ENCODE measurements at places on chromosomes 2 and 18. TPM values are rescaled to one million over a fixed set of nuclear protein-coding genes. Genes with fewer than 3 reads are reported as not detected.
A peak's percentile ranks its signal among the peaks of the same experiment; 100 is the strongest.

SIGLEC15 gene
- not detected for total RNA-seq

RRM2 gene
- total RNA-seq = 570 TPM

LYG1 gene
- 0.88 TPM for total RNA-seq

RBM45 gene
- 17.8 TPM for total RNA-seq

SCYGR4 gene
- total RNA-seq = not detected

- no peak for DNase-seq
These were observed 56.1 kb downstream of the ZC3H8 start for GRCh38 chr2:112198780-112199179.

- no peak for DNase-seq
These were observed 44.1 kb downstream of the CTIF start for GRCh38 chr18:48582946-48583345.

DNA sequence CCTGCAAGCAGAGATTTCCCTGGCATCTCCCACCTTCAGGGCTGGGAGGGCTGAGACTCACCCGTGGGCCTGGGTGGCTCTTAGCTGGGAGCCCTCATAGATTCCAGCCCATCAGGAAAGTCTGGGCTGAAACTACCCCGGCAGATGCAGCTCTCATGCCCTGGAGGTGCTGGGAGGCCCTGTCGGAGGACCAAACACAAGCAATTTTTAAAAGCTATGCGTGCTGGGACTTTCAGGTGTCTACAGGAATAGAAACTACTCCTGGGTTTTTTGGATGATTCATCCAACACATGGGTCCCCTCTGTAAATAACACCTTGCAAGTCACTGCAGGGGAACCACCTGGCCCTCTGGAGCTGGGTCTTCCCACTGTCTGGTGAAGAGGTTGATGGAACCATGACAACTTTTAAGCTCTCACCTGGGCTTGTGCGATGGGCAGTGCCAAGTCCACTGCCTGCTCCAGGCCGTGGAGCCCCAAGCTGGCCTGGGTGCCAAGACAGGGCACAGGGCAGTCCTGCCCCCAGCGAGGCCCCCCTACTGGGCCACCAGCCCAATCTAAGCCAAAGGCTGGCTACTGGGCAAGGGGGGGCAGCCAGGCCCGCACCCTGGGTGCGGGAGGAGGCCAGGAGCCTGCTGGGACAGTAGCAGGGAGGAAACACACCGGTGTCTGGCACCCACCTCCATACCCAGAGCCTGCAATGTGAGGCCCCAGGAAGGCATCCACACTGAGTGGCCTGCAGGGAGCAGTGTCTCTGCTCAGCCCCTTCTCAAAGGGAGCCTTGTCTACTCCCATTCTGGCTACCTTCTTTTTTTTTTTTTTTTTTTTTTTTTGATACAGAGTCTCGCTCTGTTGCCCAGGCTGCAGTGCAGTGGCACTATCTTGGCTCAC is 1.1 kb upstream of the GPR55 start:
- DNase-seq = no peak

- peak; percentile 29 for DNase-seq
These were observed 49.6 kb upstream of the ITSN2 start for GRCh38 chr2:24409700-24410556.

GRCh38 chr2:151523850-151524249 is 114.1 kb downstream of the RIF1 start:
- no peak for DNase-seq

DNA sequence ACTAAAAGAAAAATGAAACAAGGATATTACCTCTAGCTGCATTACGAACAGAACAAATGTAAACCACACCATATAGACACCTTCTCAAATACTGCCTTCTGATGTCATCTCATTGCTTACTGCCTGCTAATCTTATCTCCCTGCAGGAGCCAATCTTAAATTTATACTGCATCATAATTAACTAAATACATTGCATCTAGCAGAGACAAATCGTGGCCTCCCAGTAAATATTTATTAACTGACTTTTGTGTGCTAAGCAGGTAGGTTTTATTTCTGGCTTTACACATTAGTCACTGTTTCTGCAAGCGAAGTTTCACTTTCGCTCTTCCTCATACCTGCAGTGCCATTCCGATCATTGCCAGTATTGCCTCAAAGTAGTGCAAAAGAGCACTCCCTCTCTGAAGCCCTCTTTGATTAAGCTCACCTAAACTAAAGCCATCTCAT is 67.5 kb downstream of the SPATS2L start:
- peak; percentile 53 for DNase-seq

- DNase-seq = no peak
These were observed 85.5 kb downstream of the TGFA start for GRCh38 chr2:70467831-70468779.

DNA sequence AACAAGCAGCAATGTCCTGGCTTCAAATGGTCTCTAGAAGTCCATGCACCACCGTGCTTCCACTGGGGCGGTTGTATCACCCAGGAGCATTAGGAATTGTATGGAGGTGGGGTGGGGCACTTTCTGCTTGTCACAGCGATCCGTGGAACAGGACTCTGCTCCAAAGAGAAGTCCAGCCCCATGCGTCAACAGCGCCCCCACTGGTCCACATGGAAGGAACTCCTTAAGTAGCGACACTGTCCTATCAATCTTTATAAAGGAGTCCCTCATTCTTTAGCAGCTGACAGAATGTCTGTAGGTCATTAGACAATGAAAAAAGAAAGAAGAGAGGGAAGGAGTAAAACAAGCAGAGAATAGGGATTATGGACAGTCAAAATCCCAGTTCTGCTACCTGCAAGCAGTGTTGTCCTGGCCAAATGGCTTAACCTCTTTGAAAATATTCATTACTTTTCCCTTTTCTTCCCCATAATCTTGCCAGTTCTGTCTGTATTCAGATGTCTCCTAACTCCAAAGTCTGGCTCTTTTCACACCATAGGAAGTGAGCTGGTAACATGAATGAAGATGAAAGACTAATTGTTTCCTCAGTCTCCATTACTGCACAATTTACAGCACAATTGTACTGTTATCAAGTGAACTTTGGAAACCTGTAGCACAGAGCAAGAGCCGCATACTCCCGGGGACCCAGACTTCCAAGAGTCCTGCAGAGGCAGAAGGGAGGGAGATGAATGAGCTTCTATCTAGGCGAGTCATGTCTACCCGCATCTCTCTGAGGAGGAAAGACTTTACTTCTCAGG is 9.9 kb downstream of the NFE2L2 start:
- no peak for DNase-seq

- DNase-seq = no peak
These were observed 142.0 kb downstream of the CCDC85A start for GRCh38 chr2:56325661-56326345.

DNA sequence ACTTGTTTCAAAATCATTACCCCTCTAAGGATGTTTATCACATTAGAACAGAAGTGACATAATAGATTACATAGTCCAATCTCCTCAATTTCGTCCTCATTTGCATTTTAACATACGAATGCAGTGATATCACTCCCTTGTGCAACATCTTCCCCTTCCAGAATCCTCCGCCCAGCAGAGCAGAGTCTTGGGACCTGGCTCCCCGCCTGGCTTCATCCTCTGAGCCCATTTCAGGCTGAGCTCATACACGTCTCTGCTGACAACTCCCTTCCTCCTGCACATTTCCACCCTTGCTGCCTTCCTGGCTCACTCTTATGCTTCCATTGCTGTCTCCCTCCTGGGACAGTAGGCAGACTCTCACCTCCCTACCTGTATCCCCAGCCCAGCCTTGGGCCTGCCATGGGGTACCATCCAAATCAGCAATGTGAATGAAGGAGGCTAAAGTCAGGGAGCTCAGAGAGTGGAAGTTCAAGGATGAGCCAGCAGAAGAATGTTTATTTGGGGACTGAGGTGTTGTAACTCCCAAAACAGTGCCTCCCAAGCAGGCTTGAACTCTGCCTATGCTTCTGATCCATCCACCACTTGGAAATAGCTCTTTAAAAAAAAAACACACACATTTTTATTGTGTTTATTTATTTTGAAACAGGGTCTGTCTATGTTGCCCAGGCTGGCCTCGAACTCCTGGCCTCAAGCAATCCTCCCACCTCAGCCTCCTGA is 165.2 kb downstream of the TMEM200C start:
- DNase-seq = no peak

- peak; percentile 68 for DNase-seq
These were observed 1.3 kb downstream of the CIAO1 start for GRCh38 chr2:96267159-96267971.

DNA sequence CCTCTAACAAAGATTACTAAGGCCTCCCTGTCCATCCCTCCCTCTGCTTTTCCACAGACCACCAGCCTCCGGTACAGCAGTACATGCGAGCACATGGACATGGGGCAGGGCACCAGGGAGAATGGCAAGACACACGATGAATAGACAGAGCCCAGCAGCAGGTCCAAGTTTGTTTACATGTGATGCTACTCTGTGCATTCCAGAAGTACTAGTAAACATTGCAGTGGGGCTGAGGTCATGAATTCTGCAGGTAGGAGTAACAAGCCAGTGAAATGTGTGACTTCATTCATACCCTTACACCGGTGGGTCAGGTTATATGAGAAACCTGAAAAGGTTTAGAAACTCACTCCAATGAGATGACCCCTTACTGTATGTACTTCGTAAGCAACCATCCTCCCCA is 205.7 kb downstream of the BCL11A start:
- no peak for DNase-seq

DNA sequence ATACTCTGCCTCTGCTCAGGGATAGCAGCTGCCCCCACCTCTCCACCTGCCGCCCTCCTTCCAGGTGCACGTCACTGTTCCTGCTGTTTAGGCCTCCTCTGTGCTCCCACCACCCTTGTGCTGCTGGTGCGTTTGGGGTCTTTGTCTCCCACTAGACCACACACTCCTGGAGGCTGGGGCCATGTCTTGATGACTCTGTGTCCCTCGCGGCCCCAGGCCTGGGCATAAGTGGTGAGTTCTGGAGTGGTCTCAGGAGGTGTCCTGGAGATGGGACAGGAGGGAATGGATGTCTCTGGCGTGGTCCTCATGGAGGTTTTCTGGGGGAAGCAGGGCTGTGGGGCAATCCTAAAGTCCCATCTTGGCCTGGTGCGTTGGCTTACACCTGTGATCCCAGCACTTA is 132.1 kb downstream of the TFCP2L1 start:
- DNase-seq = no peak

DNA sequence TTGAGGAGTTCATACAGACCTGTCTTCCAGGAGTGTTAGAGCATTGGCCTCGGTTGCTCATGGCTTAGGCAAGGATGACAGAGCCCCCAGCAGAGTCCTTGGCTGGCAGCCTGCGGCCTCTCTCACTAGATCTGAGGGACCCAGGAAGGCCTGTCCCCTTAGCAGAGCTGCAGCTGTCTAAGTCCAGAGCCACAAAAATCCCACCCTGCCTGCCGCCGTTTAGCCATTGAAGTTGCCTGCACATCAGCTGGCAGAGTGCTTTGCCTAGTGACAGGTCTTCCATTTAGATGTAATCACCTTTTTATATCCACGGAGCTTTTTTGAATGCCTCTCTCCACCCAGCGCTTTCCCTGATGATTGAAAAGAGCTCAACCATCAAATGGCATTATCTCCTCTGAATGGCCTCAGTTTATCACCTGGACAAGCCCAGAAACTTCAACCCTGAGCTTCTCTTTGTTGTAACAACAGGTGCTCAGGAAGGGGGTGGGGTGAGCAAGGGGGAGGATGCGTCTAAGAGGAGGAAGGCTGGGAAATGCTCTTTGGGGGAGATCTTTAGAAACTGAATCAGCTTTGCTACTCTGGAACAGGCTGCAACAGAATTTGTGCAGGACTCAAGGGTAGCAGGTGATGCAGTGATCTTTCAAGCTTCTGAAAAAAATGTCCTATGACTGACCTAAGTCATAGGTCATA is 71.9 kb downstream of the TNP1 start:
- no peak for DNase-seq

DNA sequence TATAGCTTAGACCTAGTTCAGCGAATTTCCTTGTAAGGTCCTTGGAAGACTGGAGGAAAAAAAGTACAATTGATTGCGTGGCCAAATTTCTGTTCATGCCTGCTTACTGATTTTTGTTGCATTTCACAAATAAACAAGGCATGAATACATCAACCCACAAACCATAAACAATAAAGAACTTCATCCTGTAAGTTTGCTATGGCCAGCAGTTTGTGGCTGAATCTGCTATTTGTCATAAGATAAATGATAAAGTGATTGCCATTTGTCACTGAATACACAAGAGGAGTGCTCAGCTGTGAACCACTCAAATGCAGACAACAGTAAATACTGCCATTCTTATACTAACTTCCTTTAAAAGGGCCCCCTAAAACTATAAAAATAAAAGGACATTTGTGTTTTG is 259.5 kb downstream of the CCDC178 start:
- no peak for DNase-seq

- DNase-seq = no peak
These were observed 79.2 kb downstream of the LIMS1 start for GRCh38 chr2:108613261-108614042.

- DNase-seq = no peak
These were observed 48.4 kb downstream of the PAPOLG start for GRCh38 chr2:60804473-60804872.

DNA sequence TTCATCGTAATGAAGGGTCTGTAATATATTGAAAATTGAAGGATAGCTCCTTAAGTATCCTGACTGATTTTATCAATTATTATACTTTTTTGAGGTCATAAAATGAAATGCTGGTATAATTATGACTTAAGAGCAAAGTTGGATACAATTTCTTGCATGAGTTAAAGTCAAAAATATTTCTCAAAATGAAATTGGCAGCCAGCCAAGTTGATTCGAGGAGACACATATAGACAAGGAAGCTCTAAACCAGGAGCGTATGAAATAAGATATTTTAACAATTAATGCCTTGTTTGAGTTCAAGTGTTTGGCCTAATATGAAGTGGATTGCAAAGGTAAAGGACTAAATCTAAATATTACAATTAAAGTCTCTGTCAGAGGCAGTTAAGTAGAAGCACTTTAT is 260.4 kb upstream of the DSEL start:
- no peak for DNase-seq

GRCh38 chr2:43307046-43307445 is 80.6 kb upstream of the ZFP36L2 start:
- no peak for DNase-seq

DNA sequence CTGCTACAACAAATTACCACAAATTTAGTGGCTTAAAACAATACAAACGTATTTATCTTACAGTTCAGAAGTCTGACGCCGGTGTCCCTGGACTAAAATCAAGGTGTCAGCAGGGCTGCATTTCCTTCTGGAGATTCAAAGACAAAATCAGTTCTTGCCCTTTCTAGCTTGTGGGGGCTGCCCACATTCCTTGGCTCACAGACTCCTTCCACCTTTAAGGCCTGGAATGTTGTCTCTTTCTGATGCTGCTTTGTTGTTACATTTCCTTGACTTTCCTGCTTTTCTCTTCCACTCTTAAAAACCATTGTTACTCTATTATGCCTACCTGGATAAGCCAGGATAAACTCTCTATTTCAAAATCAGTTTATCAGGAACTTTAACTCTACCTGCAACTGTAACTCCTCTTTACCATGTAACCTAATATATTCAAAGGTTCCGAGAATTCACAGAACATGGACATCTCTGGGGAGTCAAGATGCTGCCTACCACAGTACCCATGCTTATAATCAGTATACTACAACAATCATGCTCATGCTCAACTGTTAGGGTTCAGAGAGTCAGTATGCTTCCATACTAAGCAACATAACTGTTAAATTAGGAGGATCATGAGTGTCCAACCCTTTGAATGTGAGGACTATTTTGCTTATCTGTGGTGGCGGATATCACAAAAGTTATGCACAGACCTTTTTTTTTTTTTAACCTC is 27.4 kb downstream of the YES1 start:
- DNase-seq = no peak
